ENCODE measurements at places on chromosomes 1 and 21.

DNA sequence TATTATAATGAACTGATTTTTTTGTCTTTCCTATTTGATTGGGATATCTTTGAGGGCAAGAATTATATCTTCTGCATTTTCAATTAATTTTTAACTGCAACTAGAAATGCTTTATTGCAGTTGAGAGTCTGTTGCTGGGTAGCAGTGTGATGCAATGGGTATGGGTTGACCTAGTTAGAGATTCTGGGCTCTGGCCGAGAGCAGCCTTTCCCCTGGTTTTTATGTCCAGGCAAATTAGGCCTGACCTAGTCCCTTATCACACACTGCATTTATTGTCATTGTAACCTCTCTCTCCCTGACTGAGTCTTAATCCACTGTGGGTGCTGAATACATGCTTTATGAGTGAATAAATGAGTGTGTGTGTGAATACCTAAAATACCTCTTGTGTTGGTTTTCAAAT is 206.4 kb upstream of the PTGFR start:
- DNase-seq: no peak

DNA sequence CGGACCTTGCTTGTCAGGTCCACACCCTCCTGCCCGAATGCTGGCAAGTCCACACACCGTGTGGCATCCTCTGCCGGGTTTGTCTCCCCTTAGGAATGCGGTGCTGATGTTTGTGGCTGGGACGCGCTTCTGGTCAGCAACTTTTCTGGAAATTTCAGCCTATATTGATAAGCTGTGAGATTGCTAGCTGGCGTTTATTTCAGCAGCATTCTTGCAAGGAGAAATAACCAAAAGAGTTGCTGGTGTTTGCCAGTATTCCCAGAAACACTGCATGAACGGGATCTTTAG is 601 bp downstream of the CEPT1 start:
- peak; percentile 81 for DNase-seq

GRCh38 chr1:154191990-154192461 is at the start of gene TPM3:
Gene TPM3 (minus strand): TSS chr1:154192100. CDS start chr1:154192018, 82 bp downstream.
- DNase-seq: no peak

- no peak for DNase-seq
Measured at GRCh38 chr1:30083800-30084464, 639.5 kb downstream of the MATN1 start.

- DNase-seq: no peak
Measured at GRCh38 chr1:9558271-9558945, 19.1 kb downstream of the SLC25A33 start.

All from hematopoietic multipotent progenitor cell treated with erythropoietin and hydrocortisone succinate and interleukin-3 and kit ligand, for 17 days (in vitro differentiated cells).